ENCODE measurements at places on chromosomes 6 and 20. TPM values are rescaled to one million over a fixed set of nuclear protein-coding genes. Genes with fewer than 3 reads are reported as not detected.

Gene DACT2
- polyA plus RNA-seq: 0.27 TPM

Gene CST4
- polyA plus RNA-seq: not detected

Gene SNAP25
- polyA plus RNA-seq: 6.4 TPM

Gene CFAP61
- polyA plus RNA-seq: 0.12 TPM

Gene HUS1B
- polyA plus RNA-seq: 0.46 TPM

Gene FKBP1C
- polyA plus RNA-seq: 1.2 TPM

Gene PLEKHG1
- polyA plus RNA-seq: 11.9 TPM

Gene SNAP91
- 1.3 TPM for polyA plus RNA-seq

Gene ETV7
- 1.2 TPM for polyA plus RNA-seq

Gene TNF
- polyA plus RNA-seq: not detected

Gene PRR18
- polyA plus RNA-seq: 0.05 TPM

Gene NR2E1
- polyA plus RNA-seq: 0.02 TPM

Gene RSPO4
- polyA plus RNA-seq: 0.04 TPM

Gene CALHM5
- 0.70 TPM for polyA plus RNA-seq

Gene ABHD16B
- polyA plus RNA-seq: not detected

Gene ADGRG6
- 1.6 TPM for polyA plus RNA-seq

Gene GPR6
- polyA plus RNA-seq: not detected

Measured in ovary (tissue), 10 donors.